Activated T-helper 1 cell treated with anti-CD3 and anti-CD28 coated beads, Interleukin-12 subunit alpha, Interleukin-12 subunit beta, Interleukin-2, Interleukin-4 antibody, amounts not matched to agents 30 ng/mL and 10 ng/mL and 1 ng/mL, durations not matched to agents 14 hours and 24 hours and 36 hours (primary cell): ENCODE measurements at places on chromosomes 3 and 15. TPM values are rescaled to one million over a fixed set of nuclear protein-coding genes. Genes with fewer than 3 reads are reported as not detected.
A peak's percentile ranks its signal among the peaks of the same experiment; 100 is the strongest.

DNA sequence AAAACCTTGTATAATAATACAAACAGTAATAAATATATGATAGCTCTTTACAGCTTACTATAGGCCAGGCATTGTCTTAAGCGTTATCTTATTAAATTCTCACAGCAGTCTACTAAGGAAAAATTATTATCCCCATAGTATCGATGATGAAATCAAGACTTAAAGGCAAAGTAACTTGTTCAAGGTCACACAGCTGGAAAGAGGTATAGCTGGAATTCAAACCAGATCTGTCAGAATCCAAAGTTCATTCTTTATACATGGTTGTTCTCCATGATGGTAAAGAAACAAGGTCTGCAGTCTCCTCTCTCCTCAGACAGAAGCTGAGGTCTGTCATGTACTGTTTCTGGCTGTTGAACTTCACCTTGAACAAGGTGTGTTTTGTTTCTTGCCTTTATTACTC lies 15.4 kb upstream of the SLC22A13 start:
- peaks cover 52% of the 10 kb centered on the region for H3K36me3 ChIP-seq
- H3K27ac ChIP-seq, result no peak overlapping the region
- H3K27me3 ChIP-seq, result no peaks in the 10 kb centered on the region

DNA sequence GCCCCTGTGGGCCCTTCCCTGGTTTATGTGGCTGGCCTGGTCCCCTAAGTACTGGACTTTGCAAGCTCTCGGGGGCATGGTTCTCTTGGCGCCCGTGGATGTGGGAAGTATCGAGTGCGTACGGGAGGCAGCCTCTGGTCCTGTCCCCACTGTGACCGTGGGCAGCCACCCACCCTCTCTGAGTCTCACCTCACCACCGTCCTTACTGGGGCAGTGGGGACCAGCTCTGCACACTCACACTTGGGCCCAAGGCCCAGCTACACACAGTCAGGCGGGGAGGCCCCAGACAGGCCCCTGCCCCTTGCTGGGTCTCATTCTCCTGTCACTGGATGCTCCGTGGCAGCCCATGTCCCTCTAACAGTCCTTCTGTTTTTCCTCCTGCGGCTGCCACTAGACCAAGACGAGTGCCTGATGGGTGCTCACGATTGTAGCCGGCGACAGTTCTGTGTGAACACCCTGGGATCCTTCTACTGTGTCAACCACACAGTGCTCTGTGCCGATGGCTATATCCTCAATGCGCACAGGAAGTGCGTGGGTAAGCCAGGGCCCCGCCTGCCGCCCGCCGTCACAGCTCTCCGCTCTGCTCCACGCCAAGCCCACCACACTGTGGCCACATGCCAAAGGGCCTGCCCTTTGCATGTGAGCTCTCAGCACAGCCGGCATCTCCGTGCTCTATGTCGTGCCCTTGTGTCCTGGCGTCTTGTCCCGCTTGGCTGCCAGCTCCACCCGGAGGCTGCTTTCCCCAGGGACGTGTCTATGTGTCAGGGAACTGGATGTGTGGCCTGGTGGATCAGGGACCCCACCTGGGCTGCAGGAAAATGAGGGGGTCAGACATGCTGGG lies 72.7 kb downstream of the FBLN2 start:
- DNase-seq, result no peak
- no peaks in the 10 kb centered on the region for H3K4me1 ChIP-seq
- no peaks in the 10 kb centered on the region for H3K36me3 ChIP-seq
- peak overlapping the region; percentile 45 for H3K4me3 ChIP-seq

GRCh38 chr3:195892105-195893043 lies 16.0 kb downstream of the TNK2 start:
- no peak overlapping the region for H3K27ac ChIP-seq
- no peaks in the 10 kb centered on the region for H3K27me3 ChIP-seq
- H3K36me3 ChIP-seq, result peaks cover 5% of the 10 kb centered on the region
- no peak overlapping the region for H3K4me3 ChIP-seq
- H3K4me1 ChIP-seq, result peaks cover 28% of the 10 kb centered on the region
- DNase-seq, result no peak

GRCh38 chr15:53360881-53361280 lies 398.6 kb downstream of the WDR72 start:
- no peaks in the 10 kb centered on the region for H3K27me3 ChIP-seq
- no peaks in the 10 kb centered on the region for H3K36me3 ChIP-seq
- no peaks in the 10 kb centered on the region for H3K4me1 ChIP-seq

Gene ALDH1L1
- not detected in 2 replicates for total RNA-seq

Gene IL17RB
- 0.91 and 1.2 TPM in 2 replicates for total RNA-seq
